ENCODE measurements at places on chromosomes 2 and 18. TPM values are rescaled to one million over a fixed set of nuclear protein-coding genes. Genes with fewer than 3 reads are reported as not detected.

The MARCHF4 gene
- not detected for total RNA-seq

The TFPI gene
- total RNA-seq: not detected

The STARD6 gene
- total RNA-seq: not detected

The PTPRN gene
- total RNA-seq: 0.92 TPM

The MAP4K4 gene
- total RNA-seq: 26.3 TPM

The ANKRD30B gene
- not detected for total RNA-seq

The SNRPD1 gene
- total RNA-seq: 148 TPM

The C1QL2 gene
- not detected for total RNA-seq

The IL36B gene
- not detected for total RNA-seq

The CCDC178 gene
- total RNA-seq: not detected

The POU3F3 gene
- not detected for total RNA-seq

The CHST9 gene
- not detected for total RNA-seq

The PJVK gene
- total RNA-seq: 4.6 TPM

The SPP2 gene
- total RNA-seq: not detected

The RGPD6 gene
- 17.5 TPM for total RNA-seq

The GAL3ST2 gene
- total RNA-seq: 0.89 TPM

The SLC4A3 gene
- not detected for total RNA-seq

The MITD1 gene
- 49.8 TPM for total RNA-seq

The LHCGR gene
- not detected for total RNA-seq

The GATA6 gene
- not detected for total RNA-seq

The MOB1A gene
- total RNA-seq: 156 TPM

The PLB1 gene
- total RNA-seq: 0.25 TPM
